ENCODE measurements at places on chromosomes 2 and 18. TPM values are rescaled to one million over a fixed set of nuclear protein-coding genes. Genes with fewer than 3 reads are reported as not detected.

DNA sequence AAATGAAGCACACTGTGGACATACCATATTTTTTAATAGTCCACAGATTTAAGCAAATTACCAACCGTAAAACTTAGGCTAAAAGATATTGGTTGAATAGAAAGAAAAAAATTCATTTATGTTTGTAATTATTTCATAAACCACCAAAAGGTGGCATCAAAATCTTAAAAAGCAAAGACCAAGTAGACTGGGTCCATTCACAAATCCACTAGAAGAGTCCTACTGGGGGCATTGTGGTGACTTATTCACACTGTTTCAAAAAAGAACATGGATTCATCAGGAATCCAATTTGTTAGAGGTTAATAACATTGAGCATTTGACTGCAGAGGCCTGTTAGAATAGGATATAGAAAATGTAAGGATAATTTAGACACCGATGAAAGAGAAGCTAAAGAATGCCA lies 194.9 kb upstream of the KYNU start:
- H3K4me1 ChIP-seq = no peaks in the 10 kb centered on the region
- no peaks in the 10 kb centered on the region for H3K27me3 ChIP-seq
- H3K4me3 ChIP-seq = no peak overlapping the region

DNA sequence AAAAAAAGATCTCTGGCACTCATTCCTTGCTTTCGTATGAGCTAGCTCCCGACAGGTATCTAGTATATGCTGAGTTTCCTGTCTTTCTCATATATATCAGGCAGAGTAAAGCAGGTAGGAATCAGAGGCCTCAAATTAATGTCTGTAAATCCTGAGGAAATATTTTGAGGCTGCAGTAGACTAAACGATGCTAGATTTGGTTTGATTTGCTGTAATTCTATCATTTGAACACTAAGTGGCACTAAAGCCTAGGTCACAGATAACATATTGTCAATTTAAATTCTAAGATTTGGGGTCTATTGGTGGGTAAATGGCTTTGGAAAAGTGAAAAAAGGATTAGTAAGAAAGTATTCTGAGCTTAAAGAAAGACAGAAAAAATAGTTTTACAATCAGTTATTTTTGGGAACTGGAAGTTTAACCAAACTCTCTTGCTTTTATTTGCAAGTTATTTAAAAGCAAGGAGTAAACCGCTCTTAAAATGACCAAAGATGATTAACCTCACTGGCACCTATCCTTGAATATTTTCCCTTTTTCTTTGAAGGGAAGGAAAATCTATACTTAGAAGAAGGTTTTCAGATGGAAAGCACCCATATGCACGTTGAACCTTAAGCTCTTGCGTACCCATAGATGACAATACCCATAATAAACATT lies 37.6 kb upstream of the SLC4A10 start:
- no peak overlapping the region for H3K4me3 ChIP-seq
- no peaks in the 10 kb centered on the region for H3K36me3 ChIP-seq
- H3K27me3 ChIP-seq = peaks cover 13% of the 10 kb centered on the region
- no peak overlapping the region for H3K27ac ChIP-seq
- H3K4me1 ChIP-seq = no peaks in the 10 kb centered on the region
- DNase-seq = no peak

DNA sequence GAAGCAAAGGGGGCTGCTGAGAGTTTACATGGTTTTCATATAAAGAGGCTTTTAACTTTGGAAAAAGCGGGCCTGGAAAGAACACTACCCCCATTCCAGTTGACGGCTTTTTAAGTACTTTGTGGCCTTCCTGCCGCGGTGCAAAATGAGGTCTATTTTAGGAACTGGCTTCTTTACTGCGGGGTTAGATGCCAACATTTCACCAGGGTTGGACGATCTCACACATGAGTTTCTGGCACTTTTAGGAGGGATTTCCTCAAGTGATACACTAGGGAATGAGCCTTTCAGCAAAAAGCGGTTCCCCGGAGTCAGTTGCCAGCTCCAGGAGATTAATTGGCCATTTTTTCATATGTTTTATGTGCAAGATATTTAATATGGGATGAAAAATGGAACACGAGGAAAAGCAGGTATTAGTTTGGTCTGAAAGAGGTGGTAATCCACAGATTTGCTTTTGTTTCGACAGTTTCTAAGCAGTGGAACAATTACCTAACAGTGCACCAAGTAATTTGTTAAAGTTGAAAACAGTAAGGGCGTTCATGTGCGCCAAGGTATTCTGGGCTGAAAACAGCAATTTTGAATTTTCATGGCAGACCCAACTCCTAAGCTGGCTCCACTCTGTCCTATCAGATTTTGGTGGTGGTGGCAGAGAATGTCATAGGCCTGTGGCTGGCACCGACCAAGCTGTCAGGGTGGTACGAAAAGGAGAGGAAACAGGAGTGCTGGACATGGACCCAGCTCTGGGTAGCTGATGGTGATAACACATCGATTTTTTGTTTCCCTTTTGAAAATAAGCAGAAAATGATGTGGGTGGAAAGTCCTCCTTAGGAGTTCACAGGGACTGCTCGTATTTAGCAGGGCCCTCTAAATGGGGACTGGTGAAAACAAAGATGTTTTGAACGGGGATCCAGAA lies 55.6 kb upstream of the FZD5 start:
- DNase-seq = no peak
- no peaks in the 10 kb centered on the region for H3K27me3 ChIP-seq
- H3K4me3 ChIP-seq = no peak overlapping the region
- peak overlapping the region; percentile 76 for H3K27ac ChIP-seq
- peaks cover 37% of the 10 kb centered on the region for H3K4me1 ChIP-seq

DNA sequence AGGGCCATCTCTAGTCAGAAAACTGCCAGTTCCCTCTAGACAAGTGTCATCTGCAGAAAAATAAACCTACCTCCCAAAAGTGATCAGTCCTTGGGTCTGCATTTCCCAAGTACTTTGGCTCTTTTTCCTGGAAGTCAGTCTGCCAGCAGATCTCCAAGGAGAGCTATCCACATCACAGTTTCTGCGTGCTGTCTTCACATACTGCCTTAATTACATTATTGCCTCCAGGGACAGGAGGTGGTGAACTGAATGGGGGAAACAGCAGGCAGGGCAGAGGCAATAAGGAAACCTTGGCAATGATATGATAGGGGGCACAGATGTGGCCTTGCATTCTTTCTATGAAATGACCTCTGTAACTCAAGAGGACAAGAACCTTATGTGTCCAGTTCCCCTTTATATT lies 105.9 kb upstream of the SIX2 start:
- H3K4me3 ChIP-seq = no peak overlapping the region
- no peaks in the 10 kb centered on the region for H3K36me3 ChIP-seq
- no peaks in the 10 kb centered on the region for H3K4me1 ChIP-seq
- no peak for DNase-seq
- no peak overlapping the region for H3K27ac ChIP-seq

DNA sequence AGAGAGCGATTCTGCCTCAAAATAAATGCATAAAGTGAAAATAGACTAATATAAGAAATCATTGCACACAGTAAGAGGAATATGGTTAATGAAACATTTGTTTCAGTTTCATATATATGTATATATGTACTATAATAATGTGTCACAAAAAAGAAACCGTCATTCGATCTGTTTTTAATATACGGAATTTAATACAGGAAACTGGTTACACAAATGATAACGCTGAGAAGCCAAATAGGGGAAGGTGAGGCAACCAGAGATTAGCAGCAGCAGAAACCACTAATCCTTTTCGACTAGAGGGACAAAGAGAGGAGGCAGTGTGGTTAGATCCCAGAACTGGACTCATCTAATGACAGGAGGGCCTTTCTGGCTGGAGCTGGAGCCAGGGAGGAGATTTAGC lies 64.2 kb upstream of the GREB1L start:
- H3K36me3 ChIP-seq = no peaks in the 10 kb centered on the region
- H3K4me3 ChIP-seq = no peak overlapping the region
- no peaks in the 10 kb centered on the region for H3K4me1 ChIP-seq
- peaks cover 3% of the 10 kb centered on the region for H3K27me3 ChIP-seq

DNA sequence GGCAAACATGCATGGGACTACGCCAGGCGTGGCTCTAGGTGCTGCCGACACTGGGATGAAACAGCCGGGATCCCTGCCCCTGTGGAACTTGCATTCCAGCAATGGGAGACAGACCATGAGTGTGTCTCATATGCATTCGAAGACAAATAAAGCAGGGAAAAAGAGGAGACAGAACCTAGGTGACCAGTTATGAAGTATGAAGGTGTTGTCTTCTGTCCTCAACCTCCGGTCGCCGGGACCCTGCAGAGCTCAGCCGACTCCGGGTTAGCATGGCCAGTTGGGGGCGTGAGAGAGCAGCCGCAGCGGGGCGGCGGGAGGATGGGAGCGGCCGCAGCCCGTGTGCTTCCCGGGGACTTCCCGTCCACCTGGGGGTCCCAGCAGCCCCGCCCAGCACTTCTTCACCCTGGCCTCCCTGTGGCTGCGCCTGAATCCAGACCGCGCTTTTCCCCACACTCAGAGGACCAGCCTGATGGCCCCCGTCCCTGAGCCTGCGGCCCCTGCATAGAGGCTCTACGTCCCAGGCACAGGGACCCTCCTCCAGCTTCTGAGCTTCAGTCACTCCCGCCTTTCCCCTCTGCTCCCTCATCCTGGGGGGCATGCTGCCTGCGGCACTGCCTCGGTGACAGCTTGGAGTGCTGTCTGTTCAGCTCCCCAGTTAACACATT lies 11.4 kb downstream of the ID2 start:
- H3K4me3 ChIP-seq = peak overlapping the region; percentile 56
- no peaks in the 10 kb centered on the region for H3K36me3 ChIP-seq
- no peak overlapping the region for H3K27ac ChIP-seq
- peaks cover 6% of the 10 kb centered on the region for H3K4me1 ChIP-seq

DNA sequence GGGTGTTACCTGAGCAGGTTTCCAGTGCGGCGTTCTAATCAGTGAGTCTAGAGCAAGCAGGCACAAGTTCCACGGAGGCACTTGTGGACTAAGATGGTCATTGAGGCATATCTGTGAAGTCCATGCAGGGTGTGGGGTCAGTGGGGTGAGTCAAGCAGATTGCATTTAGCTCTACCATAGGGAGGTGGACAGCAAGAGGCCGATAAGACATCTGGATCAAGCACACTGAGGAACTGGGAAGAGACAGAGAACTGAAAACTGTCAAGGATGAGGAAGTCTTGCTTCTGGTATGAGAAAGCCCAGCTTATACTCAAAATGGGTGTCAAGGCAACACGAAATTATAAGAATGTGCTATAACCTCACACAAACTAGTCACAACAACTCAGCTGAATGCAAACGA lies 61.2 kb upstream of the SLC39A10 start:
- peaks cover 3% of the 10 kb centered on the region for H3K4me1 ChIP-seq
- H3K27me3 ChIP-seq = no peaks in the 10 kb centered on the region
- H3K36me3 ChIP-seq = no peaks in the 10 kb centered on the region
- no peak overlapping the region for H3K4me3 ChIP-seq
- no peak for DNase-seq
- H3K27ac ChIP-seq = no peak overlapping the region

DNA sequence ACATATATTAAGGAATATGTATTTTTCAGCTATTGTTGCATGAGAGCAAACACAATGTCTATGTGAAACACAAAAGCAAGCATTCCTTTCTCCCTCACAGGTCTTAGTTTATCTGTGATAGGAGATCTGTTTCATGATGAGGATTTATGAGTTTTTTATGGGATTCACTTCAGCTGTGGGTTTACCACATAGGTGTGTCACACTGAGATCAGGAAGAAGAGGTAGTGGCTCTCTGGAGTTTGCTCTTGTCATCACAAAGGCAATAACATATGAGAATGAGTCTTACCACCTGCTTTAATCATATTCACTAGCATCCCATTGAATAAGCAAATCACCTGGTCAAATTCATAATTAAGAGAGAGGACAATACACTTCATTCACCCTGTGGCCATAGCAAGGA lies 960.3 kb upstream of the SLC39A10 start:
- H3K27ac ChIP-seq = no peak overlapping the region
- no peaks in the 10 kb centered on the region for H3K4me1 ChIP-seq
- H3K4me3 ChIP-seq = no peak overlapping the region
- no peak for DNase-seq
- no peaks in the 10 kb centered on the region for H3K27me3 ChIP-seq

GRCh38 chr2:215454519-215455246 lies 18.8 kb upstream of the FN1 start:
- DNase-seq = no peak
- H3K27me3 ChIP-seq = no peaks in the 10 kb centered on the region
- no peak overlapping the region for H3K27ac ChIP-seq
- no peaks in the 10 kb centered on the region for H3K36me3 ChIP-seq
- no peaks in the 10 kb centered on the region for H3K4me1 ChIP-seq

DNA sequence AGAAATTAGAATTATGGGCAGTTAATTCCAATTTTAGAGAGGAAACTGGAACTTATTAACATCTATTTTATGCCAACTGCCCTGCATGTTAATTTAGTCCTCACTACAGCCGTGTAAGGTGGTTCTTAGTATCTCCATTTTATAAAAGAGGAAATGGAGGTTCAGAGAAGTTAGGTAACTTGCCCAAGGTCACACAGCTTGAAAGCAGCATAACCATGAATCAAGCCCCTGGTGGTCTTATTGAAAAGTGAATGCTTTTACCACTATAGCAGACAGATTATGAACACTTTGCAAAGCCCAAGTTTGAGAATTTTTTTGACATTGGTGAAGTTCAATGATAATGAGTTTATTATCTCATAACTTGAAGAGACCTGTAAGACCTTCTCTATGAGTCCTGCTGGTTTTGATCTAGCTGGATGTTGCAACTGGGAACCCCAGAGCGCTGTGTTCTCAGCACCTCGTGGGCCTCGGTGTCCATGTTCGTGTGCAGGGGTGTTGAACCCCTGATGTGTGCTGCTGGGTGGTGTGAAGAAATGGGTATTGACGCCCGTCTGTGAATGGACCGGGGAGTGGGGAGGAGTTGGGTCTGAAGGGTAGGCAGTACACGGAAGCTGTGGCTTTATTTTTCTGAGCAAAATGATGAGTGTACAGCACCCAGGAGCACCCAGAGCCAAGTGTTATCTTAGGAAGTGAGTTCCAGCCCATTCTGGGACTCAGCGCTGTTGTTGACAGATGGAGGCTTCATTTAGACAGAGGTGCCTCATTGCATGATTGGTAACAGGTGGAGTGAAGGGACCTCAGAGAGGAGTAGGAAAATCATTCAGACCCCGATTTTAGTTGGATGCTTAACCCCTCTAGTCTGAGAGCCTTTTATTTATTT lies 9.7 kb downstream of the GREB1 start:
- DNase-seq = no peak
- H3K27ac ChIP-seq = no peak overlapping the region
- no peaks in the 10 kb centered on the region for H3K27me3 ChIP-seq
- no peak overlapping the region for H3K4me3 ChIP-seq

DNA sequence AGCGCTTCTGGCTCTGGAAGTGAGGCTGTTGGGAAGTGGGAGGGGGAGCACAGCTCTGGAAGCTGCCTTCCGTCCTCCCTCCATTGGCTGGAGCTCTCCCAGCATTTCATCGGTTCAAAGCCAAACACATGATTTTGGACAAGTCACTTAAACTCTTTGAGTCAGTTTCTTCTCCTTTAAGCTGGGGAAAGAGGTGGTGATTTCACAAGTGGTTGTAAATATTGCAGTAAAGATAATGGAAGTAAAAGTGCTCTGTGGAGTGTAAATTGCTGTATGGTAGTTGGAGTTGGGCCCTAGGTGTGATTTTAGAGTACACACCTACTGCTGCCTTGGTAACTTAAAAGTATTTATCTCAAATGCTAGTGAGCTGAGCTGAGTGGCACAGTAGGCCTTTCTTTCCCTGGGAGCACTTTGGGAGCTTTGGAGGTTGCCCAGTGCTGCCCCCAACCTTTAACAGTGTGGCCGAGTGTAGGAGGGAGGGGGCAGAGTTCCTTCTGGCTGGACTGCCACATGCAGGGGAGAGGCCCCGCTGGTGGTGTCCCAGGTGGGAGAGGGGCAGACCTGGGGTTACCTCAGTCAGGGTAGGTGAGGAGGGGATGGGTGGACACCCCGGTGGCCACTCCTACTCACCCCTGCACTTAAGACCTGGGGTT lies 54.7 kb downstream of the ASAP2 start:
- H3K27me3 ChIP-seq = no peaks in the 10 kb centered on the region
- no peak for DNase-seq
- H3K36me3 ChIP-seq = no peaks in the 10 kb centered on the region
- H3K4me3 ChIP-seq = no peak overlapping the region

Gene MATN3
- total RNA-seq = 0.22 TPM

Gene GRHL1
- total RNA-seq = 0.69 TPM

Gene KCNG2
- not detected for total RNA-seq
